ENCODE measurements at places on chromosomes 4 and X.

DNA sequence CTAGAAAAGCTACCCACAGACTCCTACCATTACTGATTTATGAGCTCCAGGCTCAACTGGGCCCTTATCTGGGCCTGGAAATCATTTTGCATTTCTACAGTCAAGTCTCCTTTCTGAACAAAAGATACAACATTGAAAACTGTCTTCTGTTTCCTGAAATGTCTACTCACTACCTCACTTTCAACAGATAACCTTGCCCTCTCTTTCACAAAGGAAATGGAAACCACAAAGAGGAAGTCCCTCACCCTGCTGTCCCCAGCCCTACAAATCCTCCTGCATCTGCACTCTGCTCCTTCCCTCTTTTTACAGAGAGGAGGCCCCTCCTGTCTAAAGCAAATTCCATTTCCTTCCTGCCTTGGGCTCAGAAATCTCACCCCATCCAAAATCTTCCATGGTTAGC is 24.8 kb upstream of the CYBB start:
- no peak for DNase-seq

- no peak for DNase-seq
Observed at GRCh38 chr4:10354225-10354624, 103.0 kb downstream of the ZNF518B start.

DNA sequence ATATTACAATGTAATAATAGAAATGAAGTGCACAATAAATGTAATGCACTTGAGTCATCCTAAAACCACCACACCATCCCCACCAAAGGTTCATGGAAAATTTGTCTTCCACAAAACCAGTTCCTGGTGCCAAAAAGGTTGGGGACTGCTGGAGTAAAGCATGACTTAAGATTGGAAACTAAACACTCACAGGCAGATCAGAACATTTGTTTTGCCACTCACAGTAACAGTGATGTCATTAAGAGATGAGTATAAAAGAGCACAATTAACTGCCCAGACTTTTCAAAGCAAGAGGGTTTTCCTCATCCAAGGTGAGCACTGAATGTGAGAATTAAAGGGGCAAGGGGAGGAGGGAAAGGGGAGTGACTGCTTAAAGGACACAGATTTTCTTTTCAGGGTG is 35.6 kb downstream of the MAP7D3 start:
- DNase-seq: no peak

- no peak for DNase-seq
Observed at GRCh38 chr4:34718576-34719245, 1525.6 kb downstream of the ARAP2 start.
